CD8-positive, alpha-beta T cell (primary cell): ENCODE measurements at places on chromosomes 11 and 22.

GRCh38 chr22:31139866-31140716 is at the start of gene PLA2G3:
PLA2G3 (minus strand) TSS chr22:31140508; CDS start chr22:31140354, 154 bp downstream.
- DNase-seq = no peak

GRCh38 chr11:65188486-65188885 is 6.8 kb downstream of the CAPN1 start:
- DNase-seq = no peak

DNA sequence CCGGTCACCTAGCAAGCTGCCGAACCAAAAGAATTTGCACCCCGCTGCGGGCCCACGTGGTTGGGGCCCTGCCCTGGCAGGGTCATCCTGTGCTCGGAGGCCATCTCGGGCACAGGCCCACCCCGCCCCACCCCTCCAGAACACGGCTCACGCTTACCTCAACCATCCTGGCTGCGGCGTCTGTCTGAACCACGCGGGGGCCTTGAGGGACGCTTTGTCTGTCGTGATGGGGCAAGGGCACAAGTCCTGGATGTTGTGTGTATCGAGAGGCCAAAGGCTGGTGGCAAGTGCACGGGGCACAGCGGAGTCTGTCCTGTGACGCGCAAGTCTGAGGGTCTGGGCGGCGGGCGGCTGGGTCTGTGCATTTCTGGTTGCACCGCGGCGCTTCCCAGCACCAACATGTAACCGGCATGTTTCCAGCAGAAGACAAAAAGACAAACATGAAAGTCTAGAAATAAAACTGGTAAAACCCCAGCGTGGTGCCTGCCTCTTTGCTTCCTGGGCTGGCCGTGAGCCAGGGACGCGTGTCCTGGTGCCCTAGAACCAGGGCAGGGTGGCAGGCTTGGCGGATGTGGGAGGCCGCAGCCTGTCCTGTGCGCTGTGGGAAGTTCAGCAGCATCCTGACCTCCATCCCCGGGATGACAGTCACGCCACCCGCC is 13.2 kb downstream of the CCND1 start:
- DNase-seq = no peak

DNA sequence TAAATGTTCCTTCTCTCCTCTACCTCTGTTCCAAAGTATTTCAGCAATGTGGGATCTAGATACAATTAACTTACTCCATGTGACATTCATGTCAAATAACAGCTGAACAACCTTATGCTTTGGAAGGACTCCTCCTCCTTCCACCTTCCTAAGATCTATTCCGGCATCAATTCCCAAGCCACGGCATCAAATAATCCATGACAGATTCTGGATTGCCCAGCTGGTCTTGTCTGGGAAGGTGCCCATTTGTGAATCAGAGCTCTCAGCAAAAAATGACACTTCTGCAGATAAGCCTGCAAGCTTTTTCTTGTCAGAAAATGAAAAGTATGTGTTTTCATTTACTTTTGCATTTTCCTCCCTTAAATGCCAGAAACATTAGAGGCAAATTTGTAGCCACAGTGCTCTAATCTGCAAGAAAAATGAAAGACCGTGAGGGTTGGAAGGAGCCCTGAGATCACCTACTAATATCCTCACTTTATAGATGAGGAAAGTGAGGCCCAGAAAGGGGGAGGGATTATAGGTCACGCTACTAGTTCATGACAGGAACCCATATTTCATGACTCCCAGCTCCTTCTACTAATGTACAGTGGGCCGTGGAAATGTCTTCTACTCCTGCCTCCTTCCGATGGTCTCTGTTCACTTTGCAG is 124.0 kb downstream of the ME3 start:
- DNase-seq = no peak

GRCh38 chr11:73991471-73992006 is 8.9 kb upstream of the UCP2 start:
- DNase-seq = no peak

DNA sequence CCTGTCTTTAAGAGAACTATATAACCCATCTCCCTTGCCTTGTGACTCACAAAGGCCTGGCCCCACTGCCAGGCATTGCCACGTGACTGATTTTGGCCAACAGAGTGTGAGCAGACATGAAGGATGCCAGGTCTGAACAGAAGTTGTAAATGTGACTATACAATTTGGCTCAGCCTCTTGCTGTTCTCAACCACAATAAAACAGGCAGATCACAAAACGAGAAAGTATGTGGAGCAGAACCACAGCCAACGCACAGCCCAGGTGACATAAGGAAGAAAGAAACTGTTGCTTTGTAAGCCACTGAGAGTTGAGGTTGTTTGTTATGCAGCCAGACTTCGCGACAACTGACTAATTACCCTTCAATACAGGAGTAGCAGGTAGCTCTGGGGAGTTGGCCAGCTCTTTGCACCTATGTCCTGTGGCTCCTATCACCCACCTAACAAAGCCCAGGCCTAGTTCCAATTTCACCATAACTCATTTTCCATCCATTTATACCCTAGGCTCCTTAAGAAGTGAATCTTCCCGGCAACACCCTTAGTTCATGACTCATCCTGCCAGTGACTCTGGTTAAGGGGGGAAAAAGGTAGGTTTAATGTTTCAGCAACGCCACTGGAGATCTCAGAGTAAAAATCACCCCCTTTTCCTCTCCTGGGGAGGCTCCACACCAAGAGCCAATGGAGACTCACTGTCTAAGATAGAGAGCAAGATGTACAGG is 53.7 kb downstream of the GALNT18 start:
- no peak for DNase-seq

DNA sequence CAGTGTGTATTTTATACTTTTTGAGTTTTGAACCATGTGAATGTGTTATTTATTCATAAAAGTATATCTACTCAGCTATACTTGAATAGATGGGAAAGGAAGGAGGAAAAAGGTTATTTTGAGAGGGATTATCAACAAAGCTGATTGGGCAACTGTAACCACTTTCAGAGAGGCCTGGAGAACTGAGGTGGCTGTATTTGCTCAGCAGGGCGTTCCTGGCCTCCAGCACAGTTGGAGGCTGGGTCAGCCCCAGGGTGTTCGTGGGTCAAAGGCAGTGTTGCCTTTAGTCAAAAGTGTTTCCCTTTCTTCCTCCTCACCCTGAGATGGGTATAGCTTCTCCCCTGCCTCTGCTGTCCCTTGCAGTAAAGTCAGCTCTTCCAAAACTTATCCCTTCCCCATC is 26.7 kb downstream of the ASCC2 start:
- DNase-seq = no peak

DNA sequence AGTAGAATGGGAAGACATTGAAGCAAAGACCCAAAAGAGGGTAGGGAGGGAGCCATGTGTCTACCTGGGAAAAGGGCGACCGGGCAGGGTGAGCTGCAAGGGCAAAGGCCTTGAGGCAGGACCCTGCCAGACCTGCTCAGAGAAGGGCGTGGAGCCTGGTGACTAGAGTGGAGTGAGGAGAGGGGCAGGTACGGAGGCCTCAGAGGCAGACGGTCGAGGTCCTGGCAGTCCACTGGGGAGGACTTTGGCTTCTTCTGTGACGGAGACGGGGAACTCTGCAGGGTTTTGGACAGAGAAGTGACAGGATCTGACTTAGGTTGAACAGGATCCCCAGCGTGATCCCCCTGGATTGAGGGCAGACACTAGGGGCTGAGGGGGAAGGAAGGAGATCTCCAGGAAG is 12.9 kb downstream of the RIBC2 start:
- no peak for DNase-seq
